A549 (cell line): ENCODE measurements at places on chromosomes 13 and 19. TPM values are rescaled to one million over a fixed set of nuclear protein-coding genes. Genes with fewer than 3 reads are reported as not detected.

DNA sequence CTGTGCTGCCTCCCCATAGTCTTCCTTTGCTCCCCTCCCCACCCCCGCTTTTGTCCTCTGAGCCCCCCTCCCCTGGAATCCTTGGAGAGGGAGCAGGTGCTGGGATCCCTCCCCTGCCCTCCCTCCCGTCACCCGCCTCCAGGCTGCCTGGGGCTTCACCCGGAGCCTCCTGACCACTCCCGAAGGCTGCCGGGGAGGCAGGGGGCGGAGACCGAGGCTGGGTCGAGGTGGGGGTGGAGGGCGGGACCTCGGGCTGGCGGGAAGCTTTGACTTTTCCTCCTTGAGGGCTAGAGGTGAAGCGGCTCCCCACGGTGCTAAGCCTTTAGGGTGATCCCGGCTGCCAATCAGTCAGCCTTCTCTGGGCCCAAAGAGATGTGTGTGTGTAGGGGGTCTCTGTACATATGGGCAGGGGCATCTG lies 1.5 kb downstream of the KMT5C start:
- peak; percentile 71 for DNase-seq

ZNF222 gene
- 4.6 to 5.9 TPM (median 4.7 TPM) in 3 replicates for polyA plus RNA-seq

DNA sequence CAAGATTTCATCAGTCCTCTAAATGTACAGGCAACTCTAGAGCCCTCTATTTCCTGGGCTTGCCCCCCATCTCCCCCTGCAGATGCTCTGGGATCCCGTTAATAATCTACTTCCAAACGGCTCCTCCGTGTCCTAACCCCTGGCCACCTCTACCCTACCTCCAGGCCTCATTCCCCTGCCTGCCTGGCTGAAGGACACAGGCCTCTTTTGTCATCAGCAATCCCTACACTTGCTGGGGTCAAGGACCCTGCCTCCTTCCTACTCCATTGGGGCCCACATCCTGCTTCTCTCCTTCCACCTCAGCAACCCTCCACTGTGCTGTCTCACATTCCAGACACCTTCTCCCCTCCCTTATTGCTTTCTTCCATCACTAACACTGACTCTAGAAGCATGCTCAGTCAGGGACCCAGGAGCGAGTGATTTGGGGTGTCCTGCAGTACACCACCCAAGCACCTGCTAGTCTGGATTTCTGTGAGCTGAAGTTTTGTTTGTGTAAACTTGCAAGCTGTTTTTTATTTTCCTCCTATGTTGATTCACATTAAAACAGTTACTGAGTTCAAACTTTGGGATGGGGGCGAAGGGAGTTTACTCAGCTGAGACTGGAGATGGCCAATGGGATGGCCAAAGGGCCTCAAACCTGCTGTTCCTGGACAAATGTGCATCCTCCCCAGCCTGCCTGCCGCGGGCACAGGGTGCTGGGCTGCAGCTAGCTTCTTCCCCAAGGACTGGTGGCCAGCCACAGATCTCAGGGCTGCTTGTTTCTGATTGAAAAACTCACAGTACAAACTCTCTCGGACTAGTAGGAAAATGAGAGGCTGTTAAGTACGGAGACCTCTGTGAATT lies 314.7 kb downstream of the FOXO1 start:
- DNase-seq, result no peak

GRCh38 chr19:42251572-42252358 lies 3.2 kb downstream of the ERF start:
- no peak for DNase-seq

ZNF790 gene
- 0.42 to 0.66 TPM (median 0.56 TPM) in 3 replicates for polyA plus RNA-seq

- DNase-seq, result no peak
These were observed 195.2 kb upstream of the IPO5 start for GRCh38 chr13:97758317-97758716.

PIBF1 gene
- 5.0 to 5.9 TPM (median 5.2 TPM) in 3 replicates for polyA plus RNA-seq

PCDH20 gene
- not detected in 3 replicates for polyA plus RNA-seq

KLK13 gene
- polyA plus RNA-seq, result 0.09 TPM in 1 of 3 replicates, not detected in the others

DNA sequence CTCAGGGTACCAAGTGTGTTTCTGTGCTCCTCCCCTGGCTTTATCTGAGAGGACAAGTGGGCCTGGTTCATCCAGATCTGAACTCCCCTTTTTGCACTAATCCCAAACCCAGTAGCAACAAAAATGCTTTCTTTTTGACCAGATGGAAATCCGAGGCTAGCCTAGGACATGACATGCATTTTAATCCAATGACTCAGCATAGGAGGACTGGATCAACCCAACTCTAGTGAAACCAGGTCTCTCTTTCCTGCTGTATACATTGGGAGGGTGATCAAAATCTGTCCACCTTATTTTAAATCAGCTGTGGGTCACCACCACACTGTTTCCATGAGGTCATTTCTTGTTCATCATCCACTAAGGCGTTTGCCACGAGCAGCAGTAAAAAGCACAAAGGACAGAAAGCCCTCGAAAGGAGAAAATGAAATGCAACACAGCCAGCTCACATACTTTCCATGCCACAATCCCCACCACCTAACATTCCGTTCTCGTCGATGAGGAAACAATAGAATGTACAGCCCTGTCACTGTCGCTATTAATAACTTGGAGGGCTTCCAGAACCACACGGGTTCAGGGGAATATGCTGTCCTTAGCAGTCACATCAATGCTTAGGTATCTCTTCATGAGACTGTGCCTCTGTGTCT lies 543.0 kb downstream of the IRS2 start:
- DNase-seq, result peak; percentile 64

ZNF285 gene
- polyA plus RNA-seq, result 2.8 to 4.3 TPM (median 2.9 TPM) in 3 replicates

DNA sequence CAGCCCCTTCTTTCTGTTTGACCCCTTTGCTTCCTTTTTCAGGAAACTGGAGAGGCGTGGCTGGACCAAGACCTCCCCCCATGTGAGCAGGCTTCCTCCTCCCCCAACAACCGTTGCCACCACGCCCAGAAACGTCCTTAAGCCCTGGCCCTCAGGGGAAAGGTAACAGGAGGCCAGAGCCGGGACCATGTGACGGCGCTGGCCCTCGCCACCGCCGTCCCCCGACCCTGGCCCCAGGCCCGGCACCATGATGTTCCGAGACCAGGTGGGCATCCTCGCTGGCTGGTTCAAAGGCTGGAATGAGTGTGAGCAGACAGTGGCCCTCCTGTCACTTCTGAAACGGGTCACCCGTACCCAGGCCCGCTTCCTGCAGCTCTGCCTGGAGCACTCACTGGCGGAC lies 14.4 kb downstream of the SAMD4B start:
- DNase-seq, result no peak

- DNase-seq, result no peak
These were observed 173.2 kb downstream of the KDM4B start for GRCh38 chr19:5141850-5142724.

GRCh38 chr19:35090506-35091214 lies 25.0 kb upstream of the FXYD3 start:
- peak; percentile 82 for DNase-seq

DNA sequence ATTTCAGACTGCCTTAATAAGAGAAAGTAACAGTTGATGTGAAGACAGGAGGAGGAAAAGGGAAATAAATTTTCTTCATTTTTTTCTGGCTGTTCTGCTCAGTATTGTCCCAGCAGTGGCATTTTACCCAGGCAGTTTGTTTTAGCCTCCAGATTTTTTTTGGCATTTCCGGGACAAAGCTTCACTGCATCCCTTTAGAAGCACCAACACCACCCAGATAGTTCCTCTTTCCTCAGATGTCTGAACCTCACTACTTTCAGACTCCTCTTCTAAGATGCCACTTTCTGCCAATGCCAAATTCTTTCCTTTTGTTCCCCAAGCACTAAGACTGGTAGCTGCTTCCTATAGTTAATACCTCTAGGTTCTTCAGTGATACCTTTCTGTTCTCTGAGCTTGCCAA lies 480.1 kb upstream of the SLC10A2 start:
- DNase-seq, result no peak

SCGB2B2 gene
- polyA plus RNA-seq, result 0.07 to 0.26 TPM (median 0.08 TPM) in 3 replicates

GRCh38 chr13:20258208-20258962 lies 26.3 kb upstream of the GJB6 start:
- DNase-seq, result peak; percentile 2

CD37 gene
- polyA plus RNA-seq, result 0.13 to 0.22 TPM in 2 of 3 replicates, not detected in the other

SPRY2 gene
- polyA plus RNA-seq, result 5.3 to 7.6 TPM (median 5.9 TPM) in 3 replicates

- DNase-seq, result no peak
These were observed 8.4 kb upstream of the CEACAM19 start for GRCh38 chr19:44662691-44663385.

DNA sequence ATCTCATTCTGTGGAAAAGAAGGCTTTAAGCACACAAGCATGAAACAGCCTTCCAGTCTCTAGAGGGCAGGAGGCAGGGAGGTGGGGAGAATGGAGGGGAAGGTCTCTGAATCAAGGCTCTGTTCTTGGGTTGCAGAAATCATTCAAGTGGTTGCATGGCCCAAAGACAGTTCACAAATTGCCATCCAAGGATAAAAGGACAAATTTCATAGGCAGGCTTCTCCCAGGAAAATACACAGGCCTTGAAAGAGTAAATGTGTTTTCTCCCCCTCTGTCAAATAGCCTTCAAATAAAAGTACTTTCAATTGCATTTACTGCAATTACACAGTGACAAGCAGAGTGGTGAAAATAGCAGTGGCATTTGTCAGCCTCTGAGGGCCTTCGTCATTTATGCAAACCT lies 450.8 kb downstream of the DCT start:
- DNase-seq, result no peak

- no peak for DNase-seq
These were observed 687 bp upstream of the HRC start for GRCh38 chr19:49155820-49156346.

ZNF787 gene
- 35.1 to 39.3 TPM (median 36.7 TPM) in 3 replicates for polyA plus RNA-seq

DNA sequence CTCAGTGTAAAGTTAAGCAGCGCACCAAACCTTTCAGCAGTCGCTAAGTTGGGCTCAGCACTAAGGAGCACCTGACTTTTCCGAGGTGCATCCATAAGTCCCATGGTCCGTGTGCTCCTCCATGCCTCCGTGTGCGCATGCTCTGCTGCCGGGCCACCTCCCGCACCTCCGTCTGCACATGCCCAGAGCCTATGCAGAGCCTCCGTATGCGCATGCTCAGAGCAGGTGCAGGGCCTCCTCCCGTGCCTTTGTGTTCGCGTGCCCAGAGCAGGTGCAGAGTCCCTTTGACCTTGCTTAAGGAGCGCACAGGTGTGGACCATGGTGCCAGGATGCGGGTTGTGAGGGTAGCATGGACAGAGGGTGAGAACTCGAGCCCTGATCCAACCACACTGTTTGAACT lies 46.0 kb downstream of the ATP11A start:
- DNase-seq, result no peak

GRCh38 chr13:69264362-69265334 lies 843.0 kb upstream of the ATXN8OS start:
- no peak for DNase-seq

DNA sequence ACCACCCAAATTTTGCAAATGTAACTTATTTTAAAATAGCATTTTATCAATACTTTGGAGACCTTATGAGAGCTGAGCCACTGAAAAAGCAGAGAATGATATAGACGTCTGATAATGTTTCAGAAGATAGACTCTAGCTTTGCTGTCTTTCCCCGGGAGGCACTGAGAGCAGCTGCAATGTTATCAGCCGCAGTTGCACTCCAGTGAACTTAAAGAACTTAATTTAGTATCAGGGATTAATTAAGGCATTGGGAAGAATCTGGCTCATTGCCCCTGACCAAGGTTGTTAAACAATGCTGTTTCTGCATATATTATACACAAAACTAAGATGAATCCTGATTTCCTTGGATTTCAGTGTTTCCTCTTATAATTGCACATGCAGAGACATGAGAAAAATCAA lies 75.7 kb upstream of the SGCG start:
- DNase-seq, result no peak
